ENCODE measurements at places on chromosomes 13 and 19.

DNA sequence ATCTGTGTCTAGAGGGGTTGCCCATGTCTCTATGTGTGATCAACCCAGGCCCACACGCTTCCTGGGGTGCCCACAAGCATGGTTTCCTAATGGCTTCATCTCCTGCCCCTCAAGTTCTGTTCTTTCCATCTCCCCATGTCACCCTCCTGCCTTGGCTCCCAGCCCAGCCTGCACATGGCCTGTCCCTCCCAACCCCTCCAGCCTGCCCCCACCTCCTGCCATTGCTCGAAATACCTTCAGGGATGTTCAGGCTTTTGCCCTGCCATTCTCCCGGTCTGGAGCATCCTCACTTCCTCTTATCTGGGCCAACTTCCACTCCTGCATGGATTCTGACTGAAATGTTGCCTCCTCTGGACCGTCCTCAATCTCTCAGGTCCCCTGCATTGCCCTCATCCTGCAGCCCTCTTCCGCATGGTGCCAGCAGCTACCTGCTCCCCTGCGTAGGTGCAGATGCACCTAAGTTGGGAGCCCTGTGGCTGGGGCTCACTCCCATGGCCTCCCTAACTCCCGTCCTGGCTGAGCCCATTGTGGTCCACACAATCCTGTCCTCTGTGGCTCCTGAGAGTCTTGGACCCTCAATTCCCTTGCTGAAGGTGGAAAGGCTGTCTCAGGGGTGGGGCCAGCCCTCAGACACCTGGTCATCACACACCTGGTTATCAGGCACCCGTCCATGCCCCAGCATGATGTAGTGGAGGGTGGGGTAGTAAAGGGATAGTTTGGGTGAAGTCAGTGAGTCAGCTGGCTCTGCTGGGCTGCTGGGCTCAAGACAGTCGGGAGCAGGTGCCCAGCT lies 152.1 kb downstream of the URI1 start:
- no peak for DNase-seq

DNA sequence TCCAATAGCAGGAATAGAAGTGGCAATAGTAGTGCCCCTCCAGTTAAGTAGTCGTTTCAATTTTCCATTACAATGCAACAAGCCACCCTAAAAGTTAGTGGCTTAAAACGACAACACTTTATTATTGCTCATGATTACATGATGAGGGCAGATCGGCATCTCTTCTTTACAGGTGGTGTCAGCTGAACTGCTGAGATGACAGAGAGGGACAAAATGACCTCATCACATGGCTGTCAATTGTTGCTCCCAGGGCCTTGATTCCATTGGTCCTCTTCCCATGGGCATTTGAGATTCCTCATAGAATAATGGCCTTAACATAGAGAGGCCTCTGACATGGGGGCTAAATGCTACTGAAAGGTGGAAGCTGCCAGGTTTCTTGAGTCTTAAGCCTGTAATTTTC lies 679.8 kb upstream of the KLHL1 start:
- DNase-seq, result no peak

DNA sequence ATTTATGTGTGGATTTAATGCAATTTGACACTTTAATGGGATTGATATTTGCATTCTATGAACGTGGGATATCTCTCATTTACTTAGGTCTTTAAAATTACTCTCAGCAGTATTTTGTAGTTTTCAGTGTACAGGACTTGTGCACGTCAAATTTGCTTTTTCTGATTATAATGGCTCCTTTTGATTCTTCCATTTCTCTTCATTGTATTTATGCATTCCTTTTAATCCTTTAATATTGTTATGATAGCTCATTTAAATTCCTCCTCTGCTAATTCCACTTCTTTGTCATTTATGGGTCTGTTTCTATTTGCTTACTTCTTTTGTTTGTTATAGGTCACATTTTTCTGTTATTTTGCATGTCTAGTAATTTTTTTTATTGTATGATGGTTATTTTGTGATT lies 226.6 kb downstream of the ATP8A2 start:
- no peak for DNase-seq

GRCh38 chr19:13554506-13555240 lies 48.4 kb upstream of the CACNA1A start:
- DNase-seq, result no peak

DNA sequence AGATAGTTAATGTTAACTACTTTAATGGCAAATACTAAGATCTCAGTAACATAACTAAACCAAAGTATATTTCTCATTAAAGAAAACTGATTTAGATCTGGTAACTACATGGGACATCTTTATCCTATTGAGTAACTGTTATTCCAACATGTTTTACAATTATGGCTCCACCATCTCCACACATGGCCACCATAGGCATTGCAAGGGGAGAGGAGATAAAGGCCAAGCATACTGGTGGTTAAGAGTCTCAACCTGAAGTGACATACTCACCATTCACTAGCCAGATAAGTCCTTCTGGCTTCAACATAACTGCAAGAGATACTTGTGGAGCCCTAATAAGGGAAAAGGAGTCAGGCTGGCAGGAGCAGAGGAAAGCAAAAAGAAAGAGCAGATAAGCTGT lies 1586.4 kb upstream of the SPRY2 start:
- DNase-seq, result no peak

DNA sequence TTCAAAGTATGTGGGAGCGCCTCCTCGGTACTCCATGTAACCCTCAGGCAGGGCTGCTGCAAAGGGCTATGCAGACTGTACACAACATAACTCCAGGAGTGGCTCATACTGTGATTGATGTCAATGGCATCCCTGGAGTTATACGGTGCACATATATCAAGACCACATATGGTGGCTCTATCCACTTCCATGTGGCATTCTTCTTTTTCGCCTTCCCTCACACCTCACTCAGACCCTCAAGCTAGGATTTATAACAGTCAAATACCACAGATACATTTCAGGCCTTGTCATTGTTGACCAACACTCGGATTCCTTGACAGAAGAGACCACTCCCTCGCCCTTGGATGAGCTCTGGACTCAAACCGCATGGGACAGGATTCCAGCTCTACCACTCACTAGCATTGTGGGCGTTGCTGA lies 11.3 kb upstream of the UBL3 start:
- DNase-seq, result no peak

- no peak for DNase-seq
Observed at GRCh38 chr19:16096280-16096855, 15.3 kb upstream of the RAB8A start.

DNA sequence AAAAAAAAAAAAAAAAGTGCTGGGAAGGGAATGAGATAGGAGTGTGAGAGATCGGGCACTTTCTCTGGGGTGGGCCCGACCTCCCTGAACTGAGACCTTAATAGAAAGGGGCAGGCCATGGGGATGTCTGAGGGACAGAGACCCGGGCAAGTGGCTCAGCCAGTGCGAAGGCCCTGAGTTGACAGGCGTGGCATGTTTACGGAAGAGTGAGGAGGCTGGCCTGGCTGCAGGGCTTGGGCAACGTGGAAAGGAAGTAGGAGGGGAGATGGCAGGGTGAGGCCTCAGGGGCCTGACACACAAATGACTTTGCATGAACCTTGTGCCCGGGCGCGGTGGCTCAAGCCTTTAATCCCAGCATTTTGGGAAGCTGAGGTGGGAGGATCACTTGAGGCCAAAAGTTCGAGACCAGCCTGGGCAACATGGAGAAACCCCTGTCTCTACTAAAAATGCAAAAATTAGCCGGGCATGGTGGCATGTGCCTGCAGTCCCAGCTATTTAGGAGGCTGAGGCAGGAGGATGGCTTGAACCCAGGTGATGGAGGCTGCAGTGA lies 13.9 kb downstream of the FCHO1 start:
- no peak for DNase-seq

DNA sequence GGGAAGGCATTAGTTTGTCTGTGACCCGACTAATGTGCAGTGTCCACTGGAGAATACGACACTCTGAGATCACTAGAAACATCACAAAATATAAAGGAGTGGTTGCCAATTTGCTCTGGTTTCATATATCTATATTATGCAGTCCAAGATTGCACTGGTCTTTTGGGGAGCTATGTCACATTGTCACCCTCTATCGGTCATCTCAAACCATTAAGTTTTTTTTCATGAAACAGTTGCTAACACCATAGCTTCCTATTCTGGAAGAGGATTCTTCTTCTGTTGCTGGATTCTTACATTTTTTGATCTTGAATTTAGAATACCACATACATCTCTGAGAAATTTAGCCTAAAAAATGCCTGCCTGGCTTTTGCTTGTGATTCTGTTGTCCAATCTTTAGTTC lies 168.6 kb downstream of the LACC1 start:
- no peak for DNase-seq

DNA sequence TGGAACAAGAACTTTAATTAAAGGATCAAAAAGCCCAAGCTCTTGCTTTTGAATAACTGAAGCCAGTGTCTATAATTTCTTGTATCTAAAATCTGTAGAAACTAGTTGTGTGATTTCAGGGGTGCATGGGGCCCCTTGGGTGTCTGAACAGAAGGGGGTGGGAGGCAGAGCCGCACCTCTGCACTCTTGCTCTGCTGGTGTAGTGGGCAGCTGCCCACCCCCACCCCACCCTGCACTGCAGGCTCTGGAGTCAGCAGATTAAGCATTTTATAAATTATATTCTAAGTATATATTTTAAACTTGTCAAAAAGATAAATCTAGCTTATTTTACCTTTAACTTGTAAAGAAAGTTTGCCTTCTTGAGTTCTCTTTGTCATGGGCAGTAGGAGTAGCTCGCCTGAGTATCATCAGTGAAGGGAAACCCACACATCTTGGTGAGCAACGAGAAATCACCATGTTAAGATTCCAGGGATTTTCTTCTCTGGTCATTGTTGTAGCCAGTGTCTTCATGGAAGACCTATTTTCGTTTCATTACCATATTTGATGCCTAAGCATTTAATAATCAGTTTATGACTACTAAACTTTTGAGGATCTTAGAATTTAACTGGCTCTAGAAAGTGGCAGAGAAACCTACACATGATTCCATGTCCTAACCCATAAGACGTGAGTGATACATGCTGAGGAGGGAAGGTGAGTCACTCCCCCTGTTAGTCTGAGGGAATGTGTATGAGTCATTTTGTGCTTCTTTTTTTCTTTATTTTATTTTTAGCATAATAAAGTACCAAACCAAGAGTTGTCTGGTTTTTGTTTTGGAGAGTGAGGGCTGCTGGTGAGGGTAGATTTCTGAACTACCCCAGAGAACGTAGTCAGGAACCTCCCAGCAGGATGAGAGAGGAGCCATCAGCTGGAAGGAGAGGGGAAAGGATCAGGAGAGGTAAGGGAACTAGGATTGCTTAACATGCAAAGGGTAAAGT lies 7.7 kb downstream of the UBE2L5 start:
- DNase-seq, result no peak

- DNase-seq, result no peak
Observed at GRCh38 chr13:30851697-30852096, 54.4 kb upstream of the MEDAG start.

DNA sequence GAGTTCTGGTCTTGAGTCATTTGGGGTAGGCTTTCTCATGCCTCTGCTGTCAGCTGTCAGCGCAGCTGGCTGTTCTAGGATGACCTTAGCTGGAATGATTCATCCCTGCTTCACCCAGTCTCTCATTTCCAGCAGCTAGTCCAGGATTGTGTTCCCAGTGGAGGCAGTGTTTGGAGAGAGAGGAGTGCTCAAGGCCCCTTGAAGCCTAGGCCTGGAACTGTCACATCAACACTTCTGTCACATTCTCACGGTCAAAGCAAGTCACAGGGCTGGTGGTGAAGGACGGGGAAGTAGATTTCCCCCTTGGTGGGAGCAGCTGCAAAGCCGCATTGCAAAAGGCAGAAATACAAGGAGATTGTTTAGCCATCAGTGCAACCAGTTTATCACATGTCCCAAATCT lies 15.2 kb downstream of the TPT1 start:
- no peak for DNase-seq

GRCh38 chr13:32907211-32907610 lies 109.0 kb upstream of the KL start:
- no peak for DNase-seq

DNA sequence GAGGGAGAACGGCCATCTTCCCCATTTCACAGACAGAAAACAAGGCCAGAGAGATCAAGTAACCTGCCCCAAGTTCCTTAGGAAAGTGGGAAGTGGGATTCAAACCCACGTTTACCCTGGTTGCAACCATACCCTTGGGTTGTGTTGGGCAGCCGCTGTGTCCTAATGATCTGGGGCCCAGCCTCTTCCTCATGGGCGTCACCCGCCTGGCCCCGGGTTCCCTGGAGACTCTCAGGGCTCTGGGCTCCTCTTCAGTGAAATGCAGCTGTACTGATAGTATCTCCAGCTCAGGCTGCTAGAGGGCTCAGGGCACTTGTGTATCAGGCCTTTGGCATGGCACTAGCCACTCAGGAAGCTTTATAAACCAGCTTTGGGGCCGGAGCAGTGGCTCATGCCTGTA lies 9.8 kb downstream of the TMED1 start:
- DNase-seq, result no peak

DNA sequence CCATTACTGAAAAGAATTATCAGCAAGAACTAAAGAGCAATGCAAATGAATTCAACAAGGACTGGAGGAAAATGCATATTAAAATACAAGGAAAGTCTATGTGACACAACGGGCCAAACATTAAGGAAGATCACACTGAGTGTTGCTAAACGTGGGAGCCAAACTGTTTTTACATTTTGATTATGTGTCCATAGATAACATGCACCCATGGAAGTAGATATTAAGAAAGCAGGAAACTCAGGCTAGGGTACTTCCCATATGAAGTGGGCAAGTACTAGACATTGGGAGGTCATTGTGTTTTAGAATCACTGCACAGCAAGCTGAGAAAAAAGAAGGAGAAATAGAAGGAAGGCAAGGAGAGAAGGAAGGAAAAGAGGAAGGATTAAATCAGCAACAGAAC lies 161.8 kb downstream of the KCTD12 start:
- no peak for DNase-seq

DNA sequence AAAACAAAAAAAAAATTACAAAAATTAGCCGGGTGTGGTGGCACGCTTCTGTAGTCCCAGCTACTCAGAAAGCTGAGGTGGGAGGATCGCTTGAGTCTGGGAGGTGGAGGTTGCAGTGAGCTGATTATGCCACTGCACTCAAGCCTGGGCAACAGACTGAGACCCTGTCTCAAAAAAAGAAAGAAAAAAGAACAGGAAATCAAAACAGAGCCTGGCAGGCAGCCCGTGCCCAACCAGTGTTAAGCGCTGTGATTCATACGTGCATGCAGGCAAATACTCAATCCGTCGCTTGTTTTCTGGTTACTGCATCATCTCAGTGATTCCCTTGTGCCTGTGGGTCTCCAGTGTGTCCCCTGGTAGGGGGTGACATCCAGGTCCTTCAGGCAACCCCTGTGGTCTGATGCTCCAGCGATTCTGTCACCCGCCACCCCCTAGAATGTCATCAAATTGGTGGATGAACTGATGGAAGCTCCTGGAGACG lies 18.1 kb downstream of the DDX39A start:
- DNase-seq, result no peak

DNA sequence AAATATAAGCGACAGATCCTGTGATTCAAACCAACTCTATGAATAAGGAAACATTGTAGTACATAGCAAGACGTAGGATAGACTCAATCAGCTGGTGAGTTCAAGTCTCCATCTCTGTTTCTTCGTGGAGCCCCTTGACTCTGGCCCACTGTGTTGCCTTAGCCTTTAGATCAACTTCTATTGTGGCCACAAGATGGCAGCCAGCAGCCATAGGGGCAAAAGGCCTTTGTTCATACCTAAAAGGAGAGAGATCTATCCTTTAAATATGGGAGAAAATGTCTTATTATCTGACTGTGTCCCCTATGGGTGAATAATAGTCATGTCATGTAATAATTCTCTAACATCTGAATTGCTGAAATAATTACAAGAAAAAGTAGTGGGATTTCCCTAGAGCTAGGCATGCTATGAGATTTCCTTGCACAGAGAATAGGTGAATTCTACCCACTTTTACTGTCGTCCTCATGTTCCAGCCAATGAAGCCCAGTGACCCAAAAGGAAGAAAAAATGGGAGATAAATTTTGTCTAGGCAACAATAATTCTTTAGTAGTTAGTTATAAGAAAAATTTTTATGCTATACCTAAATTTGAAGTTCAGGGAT lies 129.4 kb downstream of the PCDH20 start:
- DNase-seq, result no peak

Data from esophagus squamous epithelium (tissue), 5 donors.